ENCODE measurements at places on chromosomes 12 and 14.

GRCh38 chr14:84825481-84826251, 704.3 kb upstream of the FLRT2 start:
- no peak for DNase-seq

DNA sequence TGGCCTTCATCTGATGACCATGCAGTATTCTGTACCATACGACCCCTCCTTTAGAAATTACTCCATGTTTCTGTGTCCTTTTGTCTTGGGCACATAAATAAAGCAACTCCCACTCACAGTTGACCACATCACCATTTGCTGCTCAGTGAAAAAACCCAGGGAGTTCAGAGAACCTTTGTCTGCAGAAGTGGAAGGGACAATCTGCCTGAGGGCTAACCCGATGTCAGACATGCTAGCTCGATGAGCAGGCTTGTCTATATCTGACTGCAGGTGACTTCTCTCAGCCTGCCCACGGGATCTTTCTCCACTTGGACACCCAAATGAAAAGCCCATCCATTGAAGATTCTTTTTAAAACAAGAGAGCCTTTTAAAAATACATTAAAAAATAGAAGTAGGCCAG, 45.7 kb upstream of the GRIP1 start:
- DNase-seq = no peak

GRCh38 chr14:99561864-99562263, 42.1 kb downstream of the CCDC85C start:
- no peak for DNase-seq

GRCh38 chr12:74227846-74228545, 309.6 kb upstream of the ATXN7L3B start:
- no peak for DNase-seq

GRCh38 chr12:64082116-64082515, 140.0 kb downstream of the KICS2 start:
- no peak for DNase-seq

- no peak for DNase-seq
Observed at GRCh38 chr12:105423921-105424320, 93.4 kb downstream of the C12orf75 start.

- DNase-seq = no peak
Observed at GRCh38 chr12:127636882-127637281, 630.1 kb upstream of the TMEM132C start.

- no peak for DNase-seq
Observed at GRCh38 chr12:111076611-111077451, 156.5 kb upstream of the MYL2 start.

- DNase-seq = peak; percentile 73
Observed at GRCh38 chr12:96233939-96234461, 39.8 kb downstream of the ELK3 start.

DNA sequence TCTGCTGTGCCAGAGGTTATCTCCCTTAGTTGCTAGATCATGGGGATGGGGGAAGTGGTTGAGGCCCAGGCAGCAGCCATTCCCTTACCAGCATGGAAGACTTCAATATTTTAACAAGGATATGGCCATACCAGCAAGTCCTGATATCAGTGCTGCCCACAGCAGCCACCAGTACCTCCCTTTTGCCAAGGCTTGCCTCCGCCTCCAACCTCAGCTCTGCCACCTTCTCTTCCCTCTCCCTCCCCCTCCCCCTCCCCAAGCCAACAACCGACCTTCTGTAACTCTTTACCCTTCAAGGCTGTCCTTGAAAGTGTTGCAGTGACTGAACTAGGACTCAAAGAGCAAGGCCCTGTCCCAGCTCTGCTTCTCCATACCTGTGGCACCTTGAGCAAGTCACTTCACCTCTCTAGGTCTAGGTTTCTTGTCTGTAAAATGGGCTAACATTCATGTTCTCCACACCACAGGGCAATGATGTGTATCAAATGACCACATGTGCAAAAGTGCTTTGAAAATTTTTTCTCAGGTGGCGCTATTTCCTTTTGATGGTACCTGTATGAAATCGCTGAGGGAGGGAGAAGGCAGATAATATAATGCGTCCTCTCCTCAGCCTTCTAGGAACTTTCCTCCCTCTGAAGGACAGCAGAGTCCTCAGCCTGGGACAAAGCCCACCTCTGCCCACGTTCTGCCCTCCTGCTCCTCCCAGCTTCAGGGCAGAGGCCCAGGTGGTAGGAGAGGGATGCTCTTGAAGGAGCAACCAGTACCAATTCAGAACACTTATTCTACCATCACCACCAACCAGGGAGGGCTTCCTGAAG, 14.7 kb downstream of the PLEKHG6 start:
- DNase-seq = no peak

GRCh38 chr14:105060751-105061427, 4.3 kb downstream of the GPR132 start:
- DNase-seq = no peak

DNA sequence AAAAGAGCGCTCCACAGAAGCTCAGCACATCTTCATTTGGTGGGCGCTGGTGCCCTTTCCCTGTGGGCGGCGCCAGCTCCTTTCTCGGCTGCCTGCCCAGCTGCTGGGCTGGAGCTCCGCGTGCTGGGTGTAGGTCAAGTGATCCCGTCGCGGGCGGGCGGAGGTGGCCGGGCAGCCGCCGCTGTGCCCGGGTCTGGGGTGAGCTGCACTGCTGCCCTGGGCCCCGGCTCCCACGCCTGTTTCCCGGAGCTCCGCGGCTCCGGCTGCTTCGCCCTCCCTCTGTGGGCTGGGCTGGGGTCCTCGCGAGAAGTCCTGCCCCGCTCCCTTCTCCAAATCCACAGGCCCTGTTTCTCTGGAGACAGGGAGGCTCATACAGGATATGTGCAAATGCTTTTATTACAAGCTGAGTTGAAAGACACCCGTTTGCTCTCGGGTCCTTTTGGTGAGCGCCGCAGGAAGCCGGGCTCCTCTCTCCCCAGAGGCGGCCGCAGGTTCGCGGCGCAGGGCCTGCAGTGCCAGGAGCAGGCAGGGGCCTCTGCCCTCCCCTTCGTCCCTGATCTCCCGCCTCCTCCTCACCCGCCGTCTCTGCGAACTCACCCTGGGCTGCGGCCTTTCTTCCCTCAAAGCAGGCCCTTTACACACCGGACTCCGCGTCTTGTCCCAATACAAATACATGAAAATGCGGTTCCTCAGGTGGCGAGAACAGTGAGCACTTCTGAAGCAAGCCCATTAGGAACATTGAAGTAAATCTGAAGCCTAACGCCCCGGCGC, 67.8 kb upstream of the CAPRIN2 start:
- no peak for DNase-seq

- DNase-seq = no peak
Observed at GRCh38 chr12:103998976-103999375, 33.3 kb downstream of the TDG start.

GRCh38 chr12:32502693-32503502, 103.5 kb downstream of the FGD4 start:
- DNase-seq = no peak

DNA sequence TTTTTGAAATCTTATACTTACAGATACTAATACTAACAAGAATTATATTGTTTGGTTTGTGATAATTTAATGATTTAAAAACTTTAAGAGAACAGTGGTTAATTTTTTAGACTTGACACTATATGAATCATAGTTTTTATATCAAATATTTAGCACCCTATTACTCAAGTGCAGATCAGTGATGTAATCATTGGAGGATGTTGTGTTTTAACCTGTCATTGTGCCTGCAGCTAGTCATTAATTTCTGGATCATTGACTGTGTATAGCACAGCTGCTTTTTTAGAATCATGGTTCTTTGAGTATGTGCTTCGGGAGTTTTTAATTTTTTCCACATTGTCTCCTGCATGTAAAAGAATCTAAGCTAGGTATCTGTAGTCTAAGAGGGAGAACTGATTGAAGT, 17.3 kb downstream of the ARID4A start:
- no peak for DNase-seq

DNA sequence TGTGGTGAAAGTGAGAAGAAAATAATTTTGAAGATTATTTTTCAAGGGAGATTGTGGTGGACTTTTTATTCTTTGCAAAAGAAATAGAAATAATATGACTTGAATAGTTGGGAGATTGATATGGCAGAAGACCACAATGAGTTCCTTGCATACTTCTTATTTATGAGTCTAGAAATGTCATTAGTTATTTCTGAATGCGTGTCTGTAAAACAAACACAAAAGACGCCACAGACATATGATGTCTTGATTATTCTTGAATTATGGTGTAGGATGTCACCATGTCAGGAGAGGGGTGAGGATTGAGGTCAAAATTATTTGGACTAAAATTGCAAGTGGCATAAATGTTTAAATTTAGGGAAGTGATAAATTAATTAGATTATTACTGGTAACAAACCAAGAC, 440.7 kb upstream of the PDE3A start:
- no peak for DNase-seq

- no peak for DNase-seq
Observed at GRCh38 chr14:20905676-20906075, 14.5 kb downstream of the RNASE3 start.

GRCh38 chr14:104555430-104556255, 23.9 kb upstream of the C14orf180 start:
- no peak for DNase-seq

DNA sequence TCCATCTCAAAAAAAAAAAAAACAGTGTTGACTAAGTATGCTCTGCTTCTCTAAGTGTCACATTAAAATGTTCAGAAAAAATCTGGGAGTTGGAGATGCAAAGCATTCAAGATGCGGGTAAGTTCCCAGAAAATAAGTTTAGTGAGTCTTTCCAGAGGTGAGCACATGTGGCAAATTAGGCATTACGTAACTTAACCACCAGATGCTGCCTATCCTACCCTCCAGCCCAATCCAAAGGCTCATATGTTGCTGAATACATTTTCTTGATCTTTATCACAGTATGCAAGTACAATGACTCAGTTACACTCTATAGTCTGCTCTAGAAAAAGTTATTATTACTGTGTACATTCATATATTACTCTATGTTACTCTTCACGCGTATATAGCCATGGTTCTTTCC, 3.6 kb downstream of the SLC2A14 start:
- DNase-seq = no peak

DNA sequence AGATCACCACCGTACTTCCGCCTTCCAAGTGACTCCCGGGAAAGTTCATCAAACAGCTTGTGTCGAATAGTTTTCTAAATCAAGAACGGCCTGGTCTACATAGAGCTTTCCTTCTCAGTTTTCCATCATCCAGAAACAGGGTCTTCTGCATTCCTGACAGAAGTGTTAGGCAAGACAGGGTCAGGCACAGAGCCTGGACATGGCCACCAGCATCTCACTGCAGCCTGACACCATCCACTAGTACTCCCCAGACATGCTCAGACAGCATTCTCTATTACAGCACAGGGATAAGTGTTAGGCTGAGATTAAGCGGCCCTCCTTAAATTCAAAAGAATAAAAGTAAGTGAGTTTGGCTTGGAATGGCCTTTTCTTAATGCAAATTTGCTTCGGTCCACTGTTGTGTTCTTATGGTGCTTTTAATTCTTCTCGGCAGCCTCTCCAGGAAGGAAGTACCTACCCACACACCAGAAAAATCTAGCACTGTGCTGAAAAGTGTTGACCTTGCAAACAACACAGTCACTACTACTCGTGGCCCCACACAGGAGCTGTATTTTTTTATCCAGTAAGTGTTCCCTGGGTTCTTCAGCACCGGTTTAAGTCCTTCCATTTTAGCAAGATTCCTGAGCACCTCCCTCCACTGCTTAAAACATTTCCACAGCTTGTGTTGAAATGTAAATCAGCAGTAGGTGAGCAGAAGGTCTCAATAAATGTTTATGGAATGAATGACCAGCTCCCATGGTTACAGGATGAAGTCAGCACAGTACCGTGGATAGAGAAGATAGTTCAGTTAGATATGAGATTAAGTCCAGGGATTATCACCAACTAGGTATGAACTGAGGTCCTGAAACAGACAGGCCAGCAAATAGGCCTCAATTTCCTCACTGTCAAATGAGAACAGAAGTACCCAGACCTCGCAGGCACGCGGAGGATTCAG, 44.1 kb downstream of the SETD3 start:
- DNase-seq = no peak

DNA sequence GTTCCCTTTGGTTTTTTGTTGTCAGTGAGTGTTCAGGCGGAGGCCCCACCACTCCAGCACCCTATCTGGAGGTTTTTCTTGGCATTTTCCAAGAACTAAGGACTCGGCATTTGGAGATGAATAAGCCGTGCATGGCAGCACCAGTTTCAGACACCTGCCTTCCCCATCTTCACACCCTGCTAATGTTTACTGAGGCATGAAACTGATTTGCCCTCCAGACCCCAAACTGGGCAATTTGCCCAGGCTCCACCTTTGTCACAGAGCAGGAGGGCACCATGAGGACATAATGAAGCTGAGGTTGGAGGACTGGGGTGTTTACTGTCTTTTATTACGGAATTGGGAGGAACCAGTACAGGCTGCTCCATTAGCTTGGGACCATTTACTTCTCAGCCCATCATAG, 113.4 kb downstream of the LGMN start:
- DNase-seq = no peak

- peak; percentile 71 for DNase-seq
Observed at GRCh38 chr12:120292661-120293531, at the start of gene RNU4-1. RNU4-1 (minus strand) TSS chr12:120293237.

All from hypothalamus (tissue), 51 donors.